ENCODE measurements at places on chromosomes 12 and 14. TPM values are rescaled to one million over a fixed set of nuclear protein-coding genes. Genes with fewer than 3 reads are reported as not detected.

Gene NEUROD4
- not detected for total RNA-seq

Gene NOVA1
- total RNA-seq = not detected

Gene RD3L
- 0.21 TPM for total RNA-seq

Gene VWF
- 0.63 TPM for total RNA-seq

Gene GPR68
- total RNA-seq = 1.7 TPM

Gene AKAP6
- total RNA-seq = 5.6 TPM

Gene NR1H4
- 0.10 TPM for total RNA-seq

Gene ABCC9
- total RNA-seq = 0.10 TPM

Gene RASSF8
- 0.21 TPM for total RNA-seq

Gene PSEN1
- 45.4 TPM for total RNA-seq

Gene HHIPL1
- total RNA-seq = not detected

Gene SERPINA9
- not detected for total RNA-seq

Gene GALNT16
- not detected for total RNA-seq

Gene IAPP
- total RNA-seq = not detected

Gene SERPINA10
- total RNA-seq = not detected

Gene SSPN
- total RNA-seq = 0.10 TPM

Gene PKP2
- 0.84 TPM for total RNA-seq

Gene ATF7IP
- 114 TPM for total RNA-seq

Gene SLC7A7
- 74.8 TPM for total RNA-seq

Gene ZFHX2
- under 0.01 TPM for total RNA-seq

Gene KLHL28
- 49.1 TPM for total RNA-seq

Gene DPF3
- 1.3 TPM for total RNA-seq

Gene CCDC85C
- 2.9 TPM for total RNA-seq

All from mononuclear cell (primary cell).